A549 treated with CORT108297 at 1 μM for 4 hours (cell line): ENCODE measurements at places on chromosomes 16 and 17. TPM values are rescaled to one million over a fixed set of nuclear protein-coding genes. Genes with fewer than 3 reads are reported as not detected.

Gene OGFOD3
- total RNA-seq = 18.4 to 26.2 TPM (median 24.7 TPM) in 5 replicates

Gene CSH1
- not detected in 5 replicates for total RNA-seq

Gene HS3ST2
- total RNA-seq = not detected in 5 replicates

Gene CLEC18C
- 0.07 to 0.24 TPM (median 0.16 TPM) in 4 of 5 replicates, not detected in the other for total RNA-seq

Gene TRAPPC2L
- total RNA-seq = 99.3 to 128 TPM (median 107 TPM) in 5 replicates

Gene SEPTIN12
- total RNA-seq = 0.16 TPM in 1 of 5 replicates, not detected in the others

Gene CCDC200
- total RNA-seq = not detected in 5 replicates

Gene SPATA22
- total RNA-seq = not detected in 5 replicates

Gene SPNS2
- total RNA-seq = 7.3 to 14.4 TPM (median 12.0 TPM) in 5 replicates

Gene ADAP2
- total RNA-seq = 2.5 to 3.0 TPM (median 2.8 TPM) in 5 replicates

Gene ZNF771
- 3.0 to 6.8 TPM (median 5.5 TPM) in 5 replicates for total RNA-seq

Gene MYH3
- 0.70 to 1.4 TPM (median 0.96 TPM) in 5 replicates for total RNA-seq

Gene C16orf78
- not detected in 5 replicates for total RNA-seq

Gene KIF18B
- total RNA-seq = 26.8 to 41.2 TPM (median 40.1 TPM) in 5 replicates

Gene CDC6
- total RNA-seq = 50.1 to 58.7 TPM (median 53.6 TPM) in 5 replicates

Gene RHBDF2
- total RNA-seq = 55.1 to 74.7 TPM (median 68.7 TPM) in 5 replicates

Gene ZG16
- not detected in 5 replicates for total RNA-seq

Gene TNFRSF17
- total RNA-seq = not detected in 5 replicates

Gene SAMD14
- total RNA-seq = 0.27 to 0.95 TPM (median 0.49 TPM) in 5 replicates

Gene TAT
- 0.02 to 0.05 TPM (median 0.03 TPM) in 3 of 5 replicates, not detected in the others for total RNA-seq

Gene LRRC37A3
- total RNA-seq = 1.5 to 2.5 TPM (median 2.3 TPM) in 5 replicates

Gene SLC5A10
- 0.12 to 0.38 TPM (median 0.20 TPM) in 5 replicates for total RNA-seq

Gene SPAG7
- 69.8 to 97.7 TPM (median 74.9 TPM) in 5 replicates for total RNA-seq

Gene NHLRC4
- total RNA-seq = 0.18 to 0.31 TPM (median 0.23 TPM) in 5 replicates

Gene MYH2
- not detected in 5 replicates for total RNA-seq

Gene ULK2
- total RNA-seq = 10.8 to 15.2 TPM (median 13.3 TPM) in 5 replicates

Gene ABCC6
- total RNA-seq = 0.97 to 1.4 TPM (median 1.1 TPM) in 5 replicates

Gene KRTAP16-1
- total RNA-seq = not detected in 5 replicates

Gene TTLL6
- 0.34 to 0.88 TPM (median 0.49 TPM) in 5 replicates for total RNA-seq

Gene COPZ2
- total RNA-seq = 11.2 to 19.9 TPM (median 16.7 TPM) in 5 replicates

Gene SLC35G3
- total RNA-seq = not detected in 5 replicates

Gene MAPT
- 1.8 to 2.3 TPM (median 2.0 TPM) in 5 replicates for total RNA-seq

Gene ATAD5
- 3.8 to 4.8 TPM (median 4.4 TPM) in 5 replicates for total RNA-seq

Gene AURKB
- total RNA-seq = 156 to 178 TPM (median 158 TPM) in 5 replicates

Gene HBA2
- total RNA-seq = 0.24 to 0.60 TPM (median 0.47 TPM) in 4 of 5 replicates, not detected in the other

Gene CHST4
- total RNA-seq = 0.05 to 0.13 TPM (median 0.08 TPM) in 4 of 5 replicates, not detected in the other

Gene CLDN7
- total RNA-seq = 0.84 to 1.2 TPM (median 0.97 TPM) in 5 replicates

Gene IGF2BP1
- 51.3 to 86.3 TPM (median 76.5 TPM) in 5 replicates for total RNA-seq

Gene GAS2L2
- total RNA-seq = 0.06 to 0.15 TPM (median 0.09 TPM) in 5 replicates

Gene CFAP119
- 4.4 to 9.9 TPM (median 9.0 TPM) in 5 replicates for total RNA-seq

Gene ZPBP2
- total RNA-seq = not detected in 5 replicates

Gene TP53TG3
- 0.39 to 1.1 TPM (median 0.60 TPM) in 5 replicates for total RNA-seq

Gene CBLN1
- 0.05 to 0.40 TPM (median 0.09 TPM) in 5 replicates for total RNA-seq

Gene HYDIN
- 0.18 to 0.47 TPM (median 0.37 TPM) in 5 replicates for total RNA-seq

Gene CCL4L2
- total RNA-seq = not detected in 5 replicates

Gene SERPINF2
- 1.4 to 2.2 TPM (median 2.0 TPM) in 5 replicates for total RNA-seq

Gene MED9
- total RNA-seq = 15.7 to 19.6 TPM (median 19.4 TPM) in 5 replicates
